ENCODE measurements at places on chromosomes 6 and 20.

- peak; percentile 59 for DNase-seq
Observed at GRCh38 chr6:111766201-111766857, 106.9 kb downstream of the FYN start.

- peak; percentile 68 for DNase-seq
Observed at GRCh38 chr6:11209906-11210305, 22.6 kb downstream of the NEDD9 start.

- DNase-seq = no peak
Observed at GRCh38 chr6:143264379-143264778, 186.1 kb downstream of the ADAT2 start.

DNA sequence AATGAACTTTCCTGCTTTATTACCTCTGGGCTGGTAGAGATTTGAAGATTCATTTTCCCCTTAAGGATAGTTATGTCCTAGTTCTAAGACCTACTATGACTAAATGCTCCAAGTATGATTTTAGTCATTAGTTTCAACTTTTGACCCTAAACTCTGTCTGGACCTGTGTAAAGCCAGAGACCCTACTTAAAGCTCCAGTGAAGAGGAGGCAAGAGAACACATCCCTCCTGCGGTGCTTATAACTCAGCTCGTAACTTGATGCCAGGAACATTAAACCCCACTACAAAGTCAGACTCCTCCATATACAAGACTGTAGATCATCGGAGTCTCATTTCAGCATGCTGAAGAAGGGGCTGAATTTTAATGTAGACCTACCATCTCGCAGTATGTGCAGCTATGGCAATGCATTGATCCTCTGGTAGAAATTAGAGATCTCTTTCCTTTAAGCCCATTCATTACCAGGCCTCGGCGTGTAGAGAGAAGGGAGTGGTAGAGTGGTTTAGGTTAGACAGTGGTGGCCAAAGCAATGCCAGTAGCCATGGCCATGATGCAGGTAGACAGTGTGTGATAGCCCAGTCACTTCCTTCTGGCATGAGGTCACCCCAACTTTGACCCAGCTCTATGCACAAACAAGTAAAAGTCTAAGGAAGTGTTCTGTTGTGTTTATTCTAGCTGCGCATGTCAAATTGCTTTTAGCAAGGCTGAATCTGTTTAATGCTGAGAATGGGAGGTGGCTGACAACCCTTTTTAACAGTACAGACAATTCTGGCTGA is 34.8 kb upstream of the MYB start:
- DNase-seq = peak; percentile 92

GRCh38 chr6:45436544-45437438 is 59.1 kb upstream of the SUPT3H start:
- peak; percentile 93 for DNase-seq

GRCh38 chr6:90369024-90369519 is 72.4 kb upstream of the BACH2 start:
- peak; percentile 100 for DNase-seq

DNA sequence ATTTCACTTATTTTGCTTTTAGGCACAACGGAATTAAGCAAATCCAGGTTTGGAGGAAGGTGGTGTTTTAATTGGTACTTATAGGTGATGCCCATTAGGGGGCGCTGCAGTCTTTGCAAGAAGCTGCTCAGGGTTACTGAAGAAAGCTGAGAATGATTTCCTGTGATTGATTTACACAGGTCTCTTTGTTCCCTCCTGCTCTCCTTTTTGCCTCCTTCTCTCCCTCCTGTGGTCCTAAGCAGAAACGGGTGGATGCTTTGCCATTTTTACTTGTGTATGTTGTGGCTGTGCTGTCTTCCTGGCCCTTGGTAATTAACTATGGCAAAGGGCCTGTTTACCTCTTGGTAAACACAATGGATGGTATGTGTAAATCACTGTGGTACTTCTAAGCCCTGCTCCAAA is 97.8 kb downstream of the ANKS1A start:
- DNase-seq = peak; percentile 86

DNA sequence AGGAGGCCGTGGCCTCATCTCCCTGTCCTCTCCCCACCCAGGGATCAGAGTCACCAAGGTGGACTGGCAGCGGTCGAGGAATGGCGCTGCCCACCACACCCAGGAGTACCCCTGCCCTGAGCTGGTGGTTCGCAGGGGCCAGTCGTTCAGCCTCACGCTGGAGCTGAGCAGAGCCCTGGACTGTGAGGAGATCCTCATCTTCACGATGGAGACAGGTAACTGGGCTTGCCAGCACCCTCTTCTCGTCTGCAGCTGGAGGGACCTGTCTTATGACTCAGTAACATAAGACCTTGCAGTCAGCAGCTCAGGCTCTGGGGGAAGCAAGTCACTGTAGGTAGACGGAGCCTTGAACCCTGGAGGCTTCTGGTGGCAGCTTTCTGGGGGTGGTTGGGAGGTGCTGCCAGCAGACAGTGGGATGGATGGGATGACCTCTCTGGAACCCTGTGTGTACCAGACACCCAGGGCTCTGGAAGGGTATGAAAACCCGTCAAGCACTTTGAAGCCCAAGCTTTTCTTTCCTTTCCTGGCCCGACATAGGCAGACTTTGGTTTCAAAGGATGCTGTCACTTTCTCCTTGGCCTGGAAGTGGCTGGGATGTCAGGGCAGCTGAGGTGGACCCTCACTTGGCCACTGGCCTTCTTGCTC is 13.8 kb downstream of the TGM6 start:
- DNase-seq = no peak

DNA sequence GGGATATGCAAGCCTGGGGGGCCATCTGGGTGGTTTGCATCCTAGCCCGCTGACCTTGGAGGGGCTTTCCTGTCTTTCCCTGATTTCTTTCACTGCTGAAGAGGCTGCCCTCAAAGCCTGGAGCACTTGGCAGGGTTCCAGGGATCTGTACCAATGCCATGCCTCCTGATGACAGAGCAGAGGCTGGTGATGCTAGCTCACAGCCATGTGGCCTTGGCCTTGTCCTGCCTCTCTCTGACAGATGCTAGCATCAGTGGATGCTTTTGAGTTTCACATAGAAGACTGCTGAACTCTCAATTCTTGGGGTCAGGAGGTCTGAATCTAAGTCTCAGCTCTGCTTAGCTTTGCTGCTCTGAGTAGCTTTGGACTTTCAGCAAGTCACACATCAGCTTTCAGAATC is 21.9 kb upstream of the RREB1 start:
- DNase-seq = peak; percentile 7

DNA sequence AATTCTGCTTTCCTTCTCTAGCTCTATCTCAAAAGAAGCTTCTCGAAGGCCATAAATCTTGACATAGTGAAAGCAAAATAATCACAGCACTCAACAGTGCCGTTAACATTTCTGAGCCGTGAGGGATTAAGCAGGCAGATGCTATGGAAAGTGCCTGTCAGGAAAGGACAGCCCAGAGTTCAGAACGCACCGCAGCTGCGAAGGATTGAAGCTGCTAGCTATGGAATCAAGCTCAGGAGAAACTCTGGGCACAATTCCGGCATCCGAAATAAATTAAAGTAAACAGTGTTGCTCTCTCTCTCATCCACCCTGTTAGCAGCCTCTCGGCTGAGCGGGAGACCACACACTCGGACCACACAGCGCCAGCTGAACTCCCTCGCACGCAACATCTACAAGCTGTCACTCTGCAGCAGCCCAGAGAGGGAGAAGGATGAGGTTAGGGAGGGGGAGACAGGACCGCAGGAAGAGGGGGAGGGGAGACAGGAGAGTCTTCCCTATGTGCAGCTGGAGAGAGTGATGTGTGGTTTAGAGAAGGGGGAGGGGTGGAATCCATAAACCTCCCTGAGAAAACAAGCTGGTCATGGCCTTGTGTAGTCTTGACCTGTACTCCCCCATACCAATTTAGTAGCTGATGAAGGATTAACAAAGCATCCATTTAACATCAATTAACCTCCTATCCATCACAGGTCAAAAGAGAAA is 9.0 kb downstream of the EXOC2 start:
- DNase-seq = peak; percentile 79

- DNase-seq = peak; percentile 58
Observed at GRCh38 chr20:8299921-8300320, 167.9 kb downstream of the PLCB1 start.

DNA sequence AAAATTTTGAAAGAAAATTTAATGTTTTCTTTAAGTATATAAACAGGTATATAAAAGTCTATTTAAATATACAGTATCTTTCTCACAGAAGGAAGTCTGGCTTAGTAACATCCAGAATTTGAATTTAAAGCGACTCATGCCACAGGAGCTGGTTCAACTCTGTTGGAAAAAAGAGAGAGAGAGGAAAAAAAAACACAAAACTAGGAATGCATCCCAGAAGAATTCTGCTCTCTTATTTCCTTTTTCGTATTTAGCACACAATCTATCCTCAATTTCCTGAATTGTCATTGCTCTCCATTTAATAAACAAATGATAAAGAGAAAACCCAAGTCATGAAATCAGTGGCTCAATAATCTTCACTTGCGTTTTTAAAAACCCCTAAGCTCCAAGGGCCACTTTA is 107.5 kb upstream of the SCAF8 start:
- DNase-seq = no peak

GRCh38 chr6:110965629-110966229 is 7.2 kb downstream of the GTF3C6 start:
- no peak for DNase-seq

- DNase-seq = peak; percentile 77
Observed at GRCh38 chr20:54197621-54198604, 10.0 kb upstream of the PFDN4 start.

DNA sequence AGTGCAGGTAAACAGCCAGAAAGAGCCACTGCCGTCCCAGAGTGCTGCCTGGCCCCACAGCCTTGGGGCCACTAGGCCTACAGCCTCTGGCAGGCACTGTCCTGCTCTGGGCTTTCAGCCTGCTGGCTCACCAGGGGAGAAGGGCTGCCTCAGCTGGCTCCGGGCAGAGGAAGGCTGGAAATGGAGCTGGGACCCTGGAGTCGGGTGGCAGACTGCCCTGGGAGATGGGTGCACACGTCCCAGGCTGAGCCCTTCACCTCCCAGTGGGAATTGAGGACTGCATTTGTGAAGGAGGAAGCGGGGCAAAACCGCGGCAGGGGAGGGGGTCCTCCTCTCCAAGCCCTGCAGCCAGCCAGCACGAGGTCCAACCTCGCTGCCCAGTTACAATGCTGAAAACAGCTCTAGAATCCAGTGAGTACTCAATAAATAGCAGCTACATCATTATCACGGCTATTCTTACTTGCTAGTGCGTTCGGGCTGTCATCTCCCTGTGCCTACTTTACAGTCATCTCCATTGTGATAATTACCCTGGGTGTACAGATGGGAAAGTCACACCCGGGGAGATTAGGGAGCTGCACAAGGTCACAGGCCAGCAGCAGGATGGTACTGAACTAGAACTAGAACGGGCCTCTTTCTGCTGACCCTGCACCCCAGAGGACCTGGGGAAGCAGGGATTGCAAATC is 13.1 kb downstream of the ACSS1 start:
- DNase-seq = no peak

DNA sequence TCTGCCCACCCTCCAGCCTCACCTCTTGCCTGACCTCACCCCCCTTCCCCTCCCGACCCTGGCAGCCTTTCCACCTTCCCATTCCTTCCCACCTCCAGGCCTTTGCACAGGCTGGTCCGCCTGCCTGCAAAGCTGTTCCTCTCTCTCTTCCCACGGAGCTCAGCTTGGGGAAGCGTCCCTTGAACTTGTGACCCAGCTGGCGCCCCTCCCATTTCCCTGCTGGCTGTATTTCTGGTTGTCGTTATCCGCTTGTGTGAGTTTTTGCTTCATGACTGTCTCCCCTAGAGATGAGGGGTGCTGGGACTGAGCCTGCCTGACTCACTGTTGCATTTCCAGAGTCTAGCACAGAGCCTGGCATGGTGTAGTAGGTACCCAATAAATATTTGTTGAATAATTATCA is 32.5 kb downstream of the VSTM2L start:
- peak; percentile 61 for DNase-seq

GRCh38 chr6:168596344-168596743 is 155.4 kb downstream of the SMOC2 start:
- no peak for DNase-seq

GRCh38 chr20:57260934-57261333 is 5.5 kb downstream of the BMP7 start:
- peak; percentile 17 for DNase-seq

- peak; percentile 77 for DNase-seq
Observed at GRCh38 chr6:100886076-100886475, 4.9 kb upstream of the ASCC3 start.

- no peak for DNase-seq
Observed at GRCh38 chr6:102204351-102204750, 810.8 kb downstream of the GRIK2 start.

- no peak for DNase-seq
Observed at GRCh38 chr20:38338849-38339520, 7.3 kb upstream of the LBP start.

DNA sequence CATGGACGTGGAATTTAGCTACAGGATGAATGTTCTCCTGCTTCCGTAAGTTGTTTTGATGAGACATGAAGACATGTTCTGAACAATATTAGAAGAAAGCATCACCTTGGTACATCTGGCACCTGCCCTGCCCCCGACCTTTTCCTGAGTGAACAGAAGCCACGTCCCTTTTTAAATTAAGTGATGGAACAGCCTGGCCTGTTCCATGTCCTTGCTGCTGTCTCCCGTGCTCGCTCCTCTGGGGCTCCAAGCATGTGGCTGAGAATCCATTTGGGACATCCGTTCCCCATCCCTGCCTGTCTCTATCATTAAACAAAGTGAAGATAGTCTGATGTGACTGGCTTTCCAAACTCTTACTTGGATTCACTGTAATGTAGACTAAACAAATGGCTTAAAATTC is 36.4 kb downstream of the ERMARD start:
- DNase-seq = no peak

GRCh38 chr20:63686492-63687321 is 9.7 kb upstream of the TNFRSF6B start:
- DNase-seq = peak; percentile 88

GRCh38 chr6:132648828-132649227 is 10.2 kb downstream of the TAAR1 start:
- DNase-seq = no peak

DNA sequence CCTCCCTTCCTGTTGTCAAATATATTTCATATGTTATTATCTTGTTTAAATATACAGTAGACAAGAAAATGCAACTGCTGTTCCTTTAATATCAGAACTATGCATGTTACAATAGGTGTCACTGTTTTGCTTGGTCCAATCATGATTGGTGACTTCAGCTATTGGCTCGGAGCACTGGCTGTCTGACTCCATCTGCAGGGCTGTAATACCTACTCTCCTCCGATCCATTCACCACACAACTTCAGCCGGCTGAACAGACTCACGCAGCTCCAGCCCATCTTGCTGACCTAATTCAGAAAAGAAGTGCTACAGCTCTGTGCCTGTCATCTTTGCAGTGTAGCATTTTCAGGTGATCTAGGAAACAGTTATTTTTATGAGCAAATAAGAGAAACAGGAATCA is at the start of gene BTBD3:
Gene BTBD3, plus strand, starts transcription at position 231 of the 400 bp plus-strand sequence. CDS start 383 bp downstream, outside the sequence.
- peak; percentile 82 for DNase-seq

DNA sequence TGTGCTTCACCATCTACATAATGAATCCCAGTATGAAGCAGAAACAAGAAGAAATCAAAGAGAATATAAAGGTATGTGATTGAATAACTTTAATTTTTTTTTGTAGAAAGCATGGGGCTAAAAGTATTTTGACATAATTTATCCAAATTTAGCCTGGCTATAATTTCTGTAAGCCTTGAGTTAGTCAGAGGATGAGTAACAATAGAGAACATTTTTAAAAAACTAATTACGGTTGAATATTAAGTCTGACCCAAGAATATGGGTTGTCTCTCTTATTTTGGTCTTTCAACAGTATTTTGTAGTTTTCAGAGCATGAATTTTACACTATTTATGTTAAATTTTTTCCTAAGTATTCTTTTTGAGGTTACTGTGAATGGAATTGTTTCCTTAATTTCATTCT is 2.5 kb downstream of the GMNN start:
- DNase-seq = no peak

All from iris pigment epithelial cell (primary cell).